ENCODE measurements at places on chromosomes 5 and 9.
A peak's percentile ranks its signal among the peaks of the same experiment; 100 is the strongest.

DNA sequence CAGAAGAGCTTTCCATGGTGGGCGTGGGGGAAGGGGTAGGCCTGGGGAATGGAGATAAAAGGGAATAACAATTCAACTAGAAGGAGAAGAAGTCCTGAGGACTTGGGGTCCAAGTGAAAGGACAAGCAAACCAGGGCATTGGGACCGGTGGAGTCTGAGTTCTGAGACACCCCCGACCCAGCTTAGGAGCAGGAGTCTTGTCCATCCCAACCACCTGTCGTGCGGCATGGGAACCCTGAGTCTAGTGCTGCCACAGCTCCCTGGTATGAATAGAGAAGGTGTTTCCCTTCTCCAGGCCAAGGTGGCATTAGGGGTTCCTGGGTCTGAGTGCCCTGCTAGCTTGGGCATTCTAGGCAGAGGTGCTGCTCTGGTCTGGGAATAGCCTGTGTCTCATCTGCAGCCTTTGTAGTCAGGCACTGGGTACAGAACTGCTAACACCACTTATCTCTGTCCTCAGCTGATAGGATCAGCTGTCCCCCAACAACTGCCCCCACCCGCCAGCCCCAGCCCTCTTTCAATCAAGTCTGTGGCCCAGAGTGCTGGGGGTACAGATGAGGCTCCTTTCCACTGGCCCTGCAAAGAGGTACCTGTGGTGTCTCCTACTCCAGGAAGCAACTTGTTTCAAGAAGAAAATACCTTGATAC, 9.9 kb downstream of the HNRNPAB start:
- no peak for DNase-seq

DNA sequence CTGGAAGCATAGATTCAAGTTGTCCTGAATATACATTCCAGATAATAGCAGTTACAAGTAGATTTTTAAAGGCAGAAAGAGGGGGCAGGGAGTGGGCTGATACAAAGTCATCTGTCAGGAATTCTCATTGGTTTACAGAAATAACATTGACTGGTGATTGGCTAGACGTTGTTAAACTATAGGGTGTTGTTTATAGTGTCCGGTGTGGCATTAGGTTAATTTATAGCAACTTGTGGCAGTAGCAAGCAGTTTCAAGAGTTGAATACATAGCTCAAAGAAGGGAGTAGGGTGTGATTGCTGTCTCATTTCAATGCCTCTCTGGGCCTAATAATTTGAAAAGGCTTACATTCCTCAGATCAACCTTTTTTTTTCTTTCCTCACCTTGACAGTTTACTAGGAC, 10.7 kb upstream of the POC5 start:
- DNase-seq, result no peak

GRCh38 chr5:83914662-83915418, 194.2 kb upstream of the HAPLN1 start:
- no peak for DNase-seq

GRCh38 chr5:4411664-4412063, 728.5 kb upstream of the ADAMTS16 start:
- DNase-seq, result no peak

GRCh38 chr9:86098824-86099700, at the start of gene GOLM1:
TSS of gene GOLM1 (minus strand) at chr9:86099558. CDS start at chr9:86079320, 20,238 bp downstream.
- DNase-seq, result peak; percentile 15

DNA sequence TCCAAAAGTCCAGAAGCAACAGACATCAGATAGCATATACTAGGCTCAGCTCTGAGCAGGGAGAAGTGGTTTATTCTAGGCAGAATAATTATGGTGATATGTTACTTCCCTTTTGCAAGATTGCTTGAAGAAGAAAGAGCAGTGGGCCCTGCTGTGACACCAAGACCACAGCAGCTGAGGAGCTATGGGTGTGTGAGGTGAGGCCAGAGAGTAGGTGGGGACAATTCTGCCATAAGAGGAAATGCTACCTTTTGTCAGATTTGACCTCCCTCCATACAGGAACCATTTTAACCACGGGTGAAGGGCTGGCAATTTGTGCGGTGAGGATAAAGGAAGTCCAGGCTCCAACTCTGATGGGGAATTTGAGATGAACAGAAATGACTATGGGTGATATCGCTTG, 51.3 kb downstream of the TNFSF15 start:
- peak; percentile 34 for DNase-seq

GRCh38 chr5:103041071-103041676, 78.8 kb downstream of the GIN1 start:
- no peak for DNase-seq

- no peak for DNase-seq
These were observed 1.4 kb downstream of the GTF3C5 start for GRCh38 chr9:133032171-133032570.

GRCh38 chr5:135476615-135477581, 24.7 kb upstream of the TIFAB start:
- no peak for DNase-seq

DNA sequence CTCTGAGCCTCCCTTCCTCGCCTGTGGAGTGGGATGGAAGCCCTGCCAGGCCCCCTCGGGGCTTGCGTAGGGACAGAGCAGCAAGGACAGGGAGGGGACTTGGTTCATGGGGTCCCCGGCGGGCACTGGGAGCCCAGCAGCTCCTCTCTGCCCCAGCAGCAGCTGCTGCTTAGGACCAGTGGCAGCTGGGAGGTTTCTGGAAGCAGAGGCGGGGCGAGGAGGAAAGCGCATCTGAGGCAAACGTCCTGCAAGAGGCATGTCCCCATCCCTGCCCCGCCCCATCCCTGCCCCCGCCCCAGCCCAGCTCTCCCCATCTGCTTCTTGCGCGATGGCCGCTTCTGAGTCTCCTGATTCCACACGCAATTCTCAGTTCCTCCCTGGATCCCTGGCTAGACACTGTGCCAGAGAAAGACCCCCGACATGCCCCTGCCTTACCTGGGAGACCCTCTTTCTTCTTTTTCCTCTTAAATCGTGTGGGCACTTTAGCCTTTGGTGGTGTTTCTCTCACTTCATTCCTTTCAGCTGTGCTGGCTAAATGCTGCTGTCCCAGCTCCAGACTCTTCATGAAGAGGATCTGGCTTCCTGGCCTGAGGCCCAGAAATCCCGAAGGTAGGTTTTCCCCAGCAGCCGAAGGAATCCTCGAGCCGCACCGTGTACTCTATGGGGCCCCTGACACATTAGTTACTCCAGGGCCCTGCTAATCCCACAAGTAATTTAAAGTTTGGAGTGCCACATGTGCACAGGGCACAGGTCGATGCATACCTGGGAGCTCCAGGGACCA, 4.4 kb upstream of the OR2S2 start:
- no peak for DNase-seq

- no peak for DNase-seq
These were observed 265.6 kb upstream of the FBXL7 start for GRCh38 chr5:15234366-15234765.

DNA sequence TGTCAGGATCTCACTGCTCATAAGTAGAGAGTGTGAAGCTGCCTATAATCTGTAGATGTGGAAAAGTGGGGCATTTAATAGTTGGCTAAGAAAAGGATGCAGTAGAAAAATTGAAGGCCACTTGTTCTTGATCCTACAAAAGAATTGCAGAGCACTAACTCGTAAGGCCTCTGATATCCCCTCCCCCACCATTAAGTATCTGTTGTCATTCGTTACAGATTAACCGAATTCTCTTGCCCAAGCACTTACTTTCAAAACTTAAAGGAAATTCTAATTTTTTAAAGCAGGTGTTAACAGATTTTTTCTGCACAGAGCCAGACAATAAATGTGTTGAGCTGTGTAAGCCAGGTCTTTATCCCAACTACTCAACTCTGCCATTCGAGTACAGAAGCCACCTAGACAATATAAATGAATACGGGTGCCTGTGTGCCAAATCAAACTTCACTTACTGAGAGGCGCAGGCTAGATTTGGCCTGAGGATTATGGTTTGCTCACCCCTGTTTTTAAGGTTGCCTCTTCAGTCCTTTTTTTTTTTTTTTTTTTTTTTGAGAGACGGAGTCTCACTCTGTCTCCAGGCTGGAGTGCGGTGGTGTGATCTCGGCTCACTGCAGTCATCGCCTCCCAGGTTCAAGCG, 234.8 kb downstream of the RFK start:
- no peak for DNase-seq

DNA sequence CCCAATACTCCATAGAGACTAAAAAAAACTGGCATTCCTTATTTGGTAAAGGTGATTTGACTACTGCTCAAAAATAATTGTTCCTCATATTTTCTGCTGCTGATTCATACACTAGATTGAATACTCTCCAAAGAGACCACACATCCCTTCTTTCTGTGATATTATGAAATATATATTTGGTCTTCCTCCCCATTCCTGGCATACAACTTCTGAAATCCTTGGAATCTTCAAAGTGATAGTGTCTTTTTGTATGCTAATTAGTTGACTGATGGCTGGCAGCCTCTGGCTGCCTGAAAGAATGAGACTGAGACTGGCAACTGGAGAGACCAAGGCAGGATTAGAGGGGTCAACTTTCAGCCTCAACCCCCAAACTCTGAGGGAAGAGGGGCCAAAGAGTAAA, 348.0 kb upstream of the RFX3 start:
- no peak for DNase-seq

DNA sequence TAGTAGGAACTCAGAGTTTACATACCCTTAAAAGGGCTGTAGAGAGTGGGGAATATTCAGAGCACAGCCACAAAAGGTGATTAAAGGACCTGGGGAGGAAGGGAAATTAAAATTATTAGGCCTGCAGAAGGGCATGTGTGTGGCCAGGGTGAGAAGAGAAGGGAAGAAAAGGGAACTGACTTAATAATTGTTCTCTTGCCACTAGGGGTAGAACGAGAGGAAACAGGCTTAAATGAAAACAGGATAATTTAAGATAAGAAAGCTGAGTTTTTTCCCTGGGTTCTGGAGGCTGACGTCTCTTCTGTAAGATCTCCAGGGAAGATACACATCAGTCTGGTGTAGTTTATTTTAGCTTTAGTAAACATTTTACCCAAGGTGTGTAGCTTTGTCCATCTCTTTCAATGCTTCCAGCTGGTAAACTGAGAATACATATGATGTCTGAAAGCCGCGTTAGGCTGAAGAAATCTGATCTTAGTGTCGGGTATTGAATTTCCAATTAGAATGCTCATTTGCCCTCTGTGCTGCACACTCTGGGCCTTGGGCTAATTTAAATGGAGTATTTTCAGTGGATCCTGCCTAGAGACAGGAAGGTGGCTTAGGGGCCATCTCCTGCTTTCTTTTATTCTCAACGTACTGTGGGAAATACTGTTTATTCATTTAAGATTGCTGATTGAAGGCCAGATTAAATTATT, 416.8 kb downstream of the TMEM38B start:
- DNase-seq, result no peak

DNA sequence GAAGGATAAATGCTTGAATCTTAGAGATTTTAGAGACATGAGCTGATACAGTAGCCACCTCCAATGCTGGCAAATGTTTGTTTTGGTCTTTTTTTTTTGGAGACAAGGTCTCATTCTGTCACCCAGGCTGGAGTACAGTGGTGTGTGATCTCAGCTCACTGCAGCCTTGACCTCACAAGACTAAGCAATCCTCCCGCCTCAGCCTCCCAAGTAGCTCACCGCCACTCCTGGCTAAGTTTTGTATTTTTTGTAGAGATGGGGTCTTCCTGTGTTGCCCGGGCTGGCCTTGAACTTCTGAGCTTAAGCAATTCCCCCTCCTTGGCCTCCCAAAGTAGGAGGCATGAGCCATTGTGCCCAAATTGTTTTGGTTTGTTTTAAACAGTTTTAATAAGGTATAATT, 6.8 kb upstream of the DOLPP1 start:
- no peak for DNase-seq

DNA sequence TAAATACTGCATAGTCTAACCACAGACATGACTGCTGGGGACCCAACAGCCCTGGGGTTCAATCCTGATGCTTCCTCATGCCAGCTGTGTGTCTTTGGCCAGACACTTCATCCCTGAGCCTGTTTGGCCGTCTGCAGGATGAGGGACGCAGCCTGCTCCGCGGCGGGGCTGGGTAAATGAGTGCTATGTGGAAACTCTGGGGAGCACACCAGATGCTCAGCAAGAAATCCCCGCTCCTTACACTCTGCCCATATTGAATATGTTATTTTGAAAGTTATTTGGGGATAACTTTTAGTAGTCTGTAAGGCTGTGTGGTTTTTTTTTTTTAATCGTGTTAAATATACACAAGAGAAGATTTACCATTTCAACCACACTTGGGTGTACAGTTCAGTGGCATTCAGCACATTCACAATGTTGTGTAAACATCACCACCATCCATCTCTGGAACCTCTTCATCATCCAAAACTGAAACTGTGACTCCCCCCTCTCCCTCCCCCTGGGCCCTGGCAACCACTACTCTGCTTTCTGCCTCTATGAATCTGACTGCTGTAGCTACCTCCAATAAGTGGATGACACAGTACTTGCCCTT, 42.7 kb downstream of the SH3PXD2B start:
- peak; percentile 33 for DNase-seq

- no peak for DNase-seq
These were observed 5.8 kb upstream of the SLC26A2 start for GRCh38 chr5:149954798-149955197.

- no peak for DNase-seq
These were observed 423.2 kb upstream of the PAPPA start for GRCh38 chr9:115730396-115730795.

DNA sequence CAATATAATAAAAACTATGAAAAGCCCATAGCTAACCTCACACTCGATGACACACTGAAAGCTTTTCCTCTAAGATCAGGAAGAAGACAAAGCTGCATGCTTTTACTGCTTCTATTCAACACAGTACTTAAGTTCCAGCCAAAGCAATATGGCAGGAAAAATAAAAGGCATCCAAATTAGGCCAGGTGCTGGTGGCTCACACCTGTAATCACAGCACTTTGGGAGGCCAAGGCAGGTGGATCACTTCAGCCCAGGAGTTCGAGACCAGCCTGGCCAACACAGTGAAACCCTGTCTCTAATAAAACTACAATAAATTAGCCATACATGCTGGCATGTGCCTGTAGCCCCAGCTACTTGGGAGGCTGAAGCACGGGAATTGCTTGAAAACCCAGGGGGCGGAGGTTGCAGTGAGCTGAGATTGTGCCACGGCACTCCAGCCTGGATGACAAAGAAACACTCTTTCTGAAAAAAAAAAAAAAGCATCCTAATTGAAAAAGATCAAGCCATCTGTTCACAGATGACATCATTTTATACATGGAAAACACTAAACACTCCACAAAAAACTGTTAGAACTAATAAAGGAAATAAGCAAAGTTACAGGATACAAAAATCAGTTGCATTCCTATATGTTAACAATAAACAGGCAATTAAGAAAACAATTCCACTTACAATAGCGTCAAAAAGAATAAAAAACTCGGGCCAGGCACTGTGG, 17.9 kb downstream of the ZFR start:
- no peak for DNase-seq

GRCh38 chr5:142245786-142246185, 79.0 kb downstream of the SPRY4 start:
- DNase-seq, result no peak

GRCh38 chr9:122930541-122931225, 629 bp downstream of the ZBTB26 start:
- no peak for DNase-seq
